ENCODE measurements at places on chromosomes 12 and 14.

DNA sequence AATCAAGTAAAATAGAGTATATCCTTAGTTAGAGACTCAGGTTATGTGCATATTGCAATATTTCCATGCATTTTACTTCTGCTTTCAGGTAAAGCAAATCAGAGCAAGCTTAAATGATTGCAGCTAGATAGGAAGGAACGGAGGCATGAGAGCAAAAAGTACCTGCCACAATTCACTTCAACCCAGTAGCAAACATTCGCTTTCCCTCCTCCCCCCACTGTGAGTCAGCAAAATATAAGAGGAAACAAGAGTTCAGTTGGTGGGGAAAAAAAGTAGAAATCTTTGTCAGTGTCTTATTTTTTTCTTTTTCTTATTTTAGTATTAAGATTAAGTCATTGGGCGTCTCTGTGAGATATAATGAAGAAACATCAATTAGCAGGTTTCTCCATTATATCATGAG is 475.4 kb downstream of the NPAS3 start:
- DNase-seq, result no peak

- no peak for DNase-seq
Observed at GRCh38 chr12:125406131-125406530, 340.9 kb downstream of the AACS start.

- DNase-seq, result no peak
Observed at GRCh38 chr12:14169281-14169680, 187.9 kb upstream of the GRIN2B start.

GRCh38 chr12:118120579-118121363 is 15.2 kb upstream of the PEBP1 start:
- no peak for DNase-seq

DNA sequence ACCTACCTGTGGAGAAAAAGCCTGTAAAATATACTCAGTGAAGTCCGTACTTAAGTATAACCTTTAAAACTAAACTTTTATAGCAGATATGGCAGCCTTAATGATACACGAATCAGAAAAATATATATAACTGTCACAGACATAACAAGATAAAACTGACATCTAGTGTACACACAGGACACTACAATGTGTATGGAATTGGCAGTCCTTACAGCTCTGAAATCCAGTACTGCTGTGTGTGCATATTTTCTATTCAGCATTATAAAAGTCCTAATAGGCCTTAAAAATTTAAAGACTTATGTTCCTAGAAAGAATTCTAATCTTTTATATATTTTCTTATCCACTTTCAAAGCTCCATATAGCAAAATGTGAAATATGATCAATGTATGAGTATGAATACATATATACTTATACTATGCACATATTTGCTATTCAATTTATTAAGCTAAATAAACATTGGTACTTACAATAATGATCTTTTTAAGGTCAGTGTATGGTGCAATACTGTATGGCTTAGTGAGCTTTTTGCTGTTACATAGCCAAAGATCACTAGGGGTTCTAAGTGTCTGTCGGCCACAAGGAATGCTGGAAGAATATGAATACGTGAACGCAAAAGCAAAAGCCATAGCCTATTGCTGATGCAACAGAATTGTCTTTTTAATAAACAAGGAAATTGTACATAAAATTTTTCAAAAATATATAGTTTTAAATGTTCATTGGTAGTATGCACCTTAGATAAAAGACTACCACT is 69.2 kb downstream of the C2CD5 start:
- DNase-seq, result no peak
